ENCODE measurements at places on chromosomes 12 and 14.
A peak's percentile ranks its signal among the peaks of the same experiment; 100 is the strongest.

DNA sequence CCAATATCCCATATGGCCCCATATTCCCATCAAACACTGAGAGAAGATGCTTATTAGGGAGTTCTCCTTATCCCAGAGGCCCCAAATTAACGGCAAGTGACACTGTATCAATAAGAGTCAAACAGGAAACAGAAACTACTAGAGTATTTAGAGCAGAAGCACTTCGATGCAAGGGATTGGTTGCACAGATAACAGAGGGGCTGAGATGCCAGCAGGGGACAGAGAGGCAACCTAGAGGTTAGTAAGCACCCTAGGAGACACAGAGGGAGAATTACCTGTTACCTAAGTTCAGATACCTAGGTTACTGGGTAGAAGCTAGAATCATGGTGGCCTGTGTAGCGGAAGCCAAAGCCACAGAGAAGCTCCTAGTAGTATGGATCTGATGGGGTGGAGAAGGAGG is 2.9 kb downstream of the HEBP1 start:
- DNase-seq: no peak

- peak; percentile 14 for DNase-seq
Observed at GRCh38 chr14:49634547-49635334, at the start of gene DNAAF2. Gene DNAAF2 (minus strand): TSS chr14:49635244. CDS start chr14:49635149, 95 bp downstream.

- DNase-seq: no peak
Observed at GRCh38 chr12:41663598-41664265, 475.6 kb downstream of the PDZRN4 start.

- DNase-seq: no peak
Observed at GRCh38 chr12:18595412-18595811, 142.4 kb downstream of the PLCZ1 start.

- no peak for DNase-seq
Observed at GRCh38 chr14:102901633-102902032, 20.8 kb upstream of the AMN start.

DNA sequence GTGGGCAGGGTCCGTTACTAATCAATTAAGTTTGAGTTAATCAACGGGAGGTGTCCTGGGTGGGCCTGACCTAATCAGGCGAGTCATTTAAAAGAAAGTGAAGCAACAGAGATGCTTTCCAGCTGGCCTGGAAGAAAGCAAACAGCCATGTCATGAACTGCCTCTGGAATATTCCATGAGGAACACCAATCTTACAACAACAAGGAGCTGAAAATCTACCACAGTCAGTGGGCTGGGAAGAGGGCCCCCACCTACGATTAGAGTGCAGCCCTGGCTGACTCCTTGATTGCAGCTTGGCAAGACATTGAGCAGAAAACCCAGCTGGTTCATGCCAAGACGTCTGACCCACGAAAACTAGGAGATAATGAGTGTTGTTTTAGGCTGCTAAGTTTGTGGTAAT is 56.2 kb downstream of the SSPN start:
- no peak for DNase-seq

DNA sequence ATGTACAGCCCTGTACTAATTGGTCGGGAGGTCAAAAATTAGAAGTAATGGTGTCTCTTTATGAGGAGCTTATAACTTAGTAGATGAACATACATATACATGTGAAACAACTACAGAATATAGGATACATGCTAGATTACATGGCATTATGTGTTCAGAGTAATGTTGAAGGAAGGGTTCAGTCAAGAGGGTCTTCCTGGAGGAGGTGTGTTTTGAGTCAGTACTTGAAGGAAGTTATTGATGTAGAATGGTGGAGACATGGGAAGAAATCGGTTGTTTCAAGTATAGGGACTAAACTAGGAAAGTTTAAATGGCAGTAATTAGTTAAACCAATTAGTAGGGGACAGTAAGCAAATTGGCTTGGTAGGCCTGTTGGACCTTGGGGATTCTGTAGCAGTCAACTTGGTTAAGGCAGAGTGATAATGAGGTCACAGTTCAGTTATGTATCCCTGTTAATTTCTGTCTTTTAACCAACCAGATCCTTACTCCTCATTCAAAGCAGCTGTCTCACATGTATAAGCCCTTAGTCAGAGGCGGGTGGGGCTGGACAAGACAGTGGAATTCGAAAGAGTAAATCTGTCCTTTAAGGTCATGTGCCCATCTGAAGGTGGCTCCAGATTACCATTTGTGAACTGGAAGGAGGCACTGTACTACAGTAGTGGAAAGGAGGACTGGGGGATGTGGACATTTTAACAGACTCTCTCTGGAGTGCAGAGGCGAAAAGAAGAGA is 3.5 kb upstream of the ANKRD52 start:
- DNase-seq: no peak

GRCh38 chr12:120403869-120404268 is 34.0 kb upstream of the COX6A1 start:
- no peak for DNase-seq

DNA sequence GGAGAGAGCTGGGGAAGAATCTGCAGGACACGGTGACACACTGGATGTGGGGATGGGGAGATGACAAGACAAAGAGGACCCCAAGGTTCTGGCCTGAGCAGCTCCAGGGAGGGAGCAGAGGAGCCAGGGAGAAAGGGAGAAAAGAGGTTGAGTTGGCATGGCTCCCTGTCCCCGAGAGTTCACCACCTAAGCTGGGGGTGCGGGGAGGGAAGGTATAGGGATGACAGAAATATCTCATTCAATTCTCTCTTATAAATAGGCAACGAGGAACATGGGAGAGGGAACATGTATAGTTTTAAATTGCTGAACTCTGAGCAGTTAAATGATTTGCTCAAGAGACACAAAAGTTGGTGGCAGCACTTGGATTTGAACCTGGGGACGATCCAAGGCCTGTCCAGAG is 85.1 kb downstream of the CMKLR1 start:
- no peak for DNase-seq

- DNase-seq: no peak
Observed at GRCh38 chr12:70645494-70646317, 8.5 kb upstream of the PTPRB start.

DNA sequence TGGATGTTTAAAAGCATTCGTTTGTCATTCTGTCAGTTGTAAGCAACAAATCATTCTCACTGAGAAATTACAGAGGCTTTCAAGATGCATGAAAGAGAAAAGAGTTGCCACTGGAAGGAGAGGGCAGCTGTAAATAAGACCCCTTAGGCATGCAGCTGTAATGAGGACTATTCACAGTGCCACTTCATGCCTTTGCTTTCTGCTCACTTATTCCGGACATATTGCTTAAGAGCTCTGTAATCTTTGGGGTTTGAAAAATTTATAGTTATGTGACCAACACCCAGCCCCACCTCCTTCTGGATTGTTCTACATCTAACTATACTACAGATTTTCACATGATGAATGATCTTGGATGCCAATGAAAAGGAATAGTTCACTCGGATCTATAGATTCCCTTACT is 194.8 kb upstream of the DCN start:
- DNase-seq: no peak

Measured in esophagus squamous epithelium (tissue), 5 donors.